Stimulated activated CD4-positive, alpha-beta T cell treated with anti-CD3 and anti-CD28 coated beads, Interleukin-1b, Interleukin-23, amount 100 ng/mL, for 1 hour (primary cell): ENCODE measurements at places on chromosomes 4 and X.

- DNase-seq = no peak
Observed at GRCh38 chr4:81314196-81314896, 99.3 kb upstream of the PRKG2 start.

DNA sequence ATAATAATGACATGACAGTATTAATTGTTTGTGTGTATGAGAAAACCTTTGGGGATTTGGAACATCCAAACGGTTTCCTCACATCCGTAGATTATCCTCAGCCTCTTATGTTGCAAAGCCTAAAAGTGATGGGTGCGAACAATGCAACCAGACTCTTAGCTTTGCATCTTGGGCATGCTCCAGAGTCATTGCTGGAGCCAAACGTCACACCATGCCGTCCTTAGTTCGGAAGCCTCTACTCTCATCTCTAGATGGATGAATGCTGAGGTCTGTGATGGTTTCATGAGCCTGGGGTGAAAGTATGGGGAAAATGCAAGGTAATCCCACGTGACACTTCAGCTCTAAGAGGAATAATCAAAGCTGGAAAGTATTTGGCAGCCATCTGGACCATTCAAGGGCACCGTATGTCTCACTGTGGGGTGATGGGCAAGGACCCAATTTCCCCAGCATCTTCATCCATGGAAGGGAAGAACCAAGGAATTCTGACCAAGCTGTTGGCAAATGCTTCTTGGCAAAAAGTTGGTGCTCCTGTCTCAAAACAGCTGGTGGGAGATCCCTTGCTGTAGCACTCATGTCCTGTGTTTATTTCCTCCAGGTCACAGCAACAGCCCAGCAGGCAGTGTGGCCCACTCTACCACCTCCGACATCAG is 6.3 kb upstream of the RTL5 start:
- DNase-seq = no peak

GRCh38 chr4:1711571-1712215 is 426 bp downstream of the SLBP start:
- DNase-seq = no peak

DNA sequence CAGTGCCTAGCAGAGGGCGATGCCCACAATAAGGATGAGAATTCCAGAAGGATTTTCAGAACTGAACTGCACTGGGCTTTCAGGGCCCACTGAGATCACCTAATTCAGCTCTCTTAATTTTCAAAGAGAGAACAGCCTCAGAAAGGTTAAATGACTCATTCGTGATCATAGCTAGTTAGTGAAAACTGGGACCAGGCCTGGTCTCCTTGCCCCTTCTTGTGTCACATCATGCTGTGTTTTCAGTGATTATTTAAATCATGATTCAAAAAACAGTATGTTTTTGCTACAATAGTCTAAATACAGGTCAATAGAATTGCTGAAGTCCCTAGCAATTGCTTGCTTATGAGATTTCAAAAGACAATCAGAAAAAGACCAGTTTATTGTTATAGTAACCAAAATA is 136.4 kb upstream of the PLAC1 start:
- DNase-seq = no peak

DNA sequence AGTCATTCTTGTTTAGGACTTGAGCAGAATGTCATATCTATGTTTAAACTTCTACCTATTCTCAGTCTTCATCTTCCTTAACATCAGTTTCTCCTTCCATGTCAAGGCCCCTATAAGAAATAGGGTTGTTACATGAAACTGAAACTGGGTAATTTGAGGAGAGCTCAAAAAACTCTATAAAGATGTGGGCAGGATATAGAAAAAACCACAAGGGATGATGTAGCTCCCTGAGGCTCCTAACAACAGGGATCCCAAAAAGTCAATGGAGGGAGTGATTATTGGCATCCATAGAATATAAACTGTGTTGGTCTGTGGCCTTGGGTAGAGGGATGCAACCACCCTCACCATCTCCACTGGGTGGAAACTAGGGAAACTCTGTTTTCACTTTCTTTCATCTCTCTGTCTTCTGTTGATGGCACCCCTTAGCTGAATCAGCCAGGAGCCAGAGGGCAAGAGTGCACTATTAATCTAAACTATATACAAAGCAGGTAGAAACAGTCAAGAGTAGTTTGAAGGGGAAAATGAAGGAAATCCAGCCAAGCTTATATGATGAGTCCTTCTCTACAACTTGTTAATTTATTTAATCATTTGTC is 27.6 kb downstream of the C4orf54 start:
- no peak for DNase-seq

- no peak for DNase-seq
Observed at GRCh38 chrX:13091111-13091765, 46.8 kb upstream of the FAM9C start.

- no peak for DNase-seq
Observed at GRCh38 chr4:75302648-75303047, 211.6 kb downstream of the RCHY1 start.

- no peak for DNase-seq
Observed at GRCh38 chrX:14344172-14344940, 185.0 kb upstream of the GLRA2 start.

DNA sequence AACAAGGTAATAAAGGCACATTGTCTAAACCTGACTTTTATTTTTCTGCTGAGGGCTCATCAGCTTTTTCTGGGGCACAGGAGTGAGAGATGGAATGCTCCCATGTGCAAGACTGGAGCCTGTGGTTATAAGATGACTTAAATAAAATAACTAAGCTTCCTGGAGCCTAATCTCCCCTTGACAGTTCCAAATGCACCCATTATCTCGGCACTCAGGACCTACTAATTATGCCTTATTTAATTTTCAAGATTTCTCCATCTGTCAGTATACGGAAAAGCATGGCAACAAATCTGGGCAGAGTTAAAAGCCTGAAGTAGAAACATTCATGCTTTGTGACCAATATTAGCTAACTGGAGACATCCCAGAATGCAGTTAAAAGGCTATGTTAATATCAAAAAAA is 416.7 kb upstream of the TEX13C start:
- no peak for DNase-seq

DNA sequence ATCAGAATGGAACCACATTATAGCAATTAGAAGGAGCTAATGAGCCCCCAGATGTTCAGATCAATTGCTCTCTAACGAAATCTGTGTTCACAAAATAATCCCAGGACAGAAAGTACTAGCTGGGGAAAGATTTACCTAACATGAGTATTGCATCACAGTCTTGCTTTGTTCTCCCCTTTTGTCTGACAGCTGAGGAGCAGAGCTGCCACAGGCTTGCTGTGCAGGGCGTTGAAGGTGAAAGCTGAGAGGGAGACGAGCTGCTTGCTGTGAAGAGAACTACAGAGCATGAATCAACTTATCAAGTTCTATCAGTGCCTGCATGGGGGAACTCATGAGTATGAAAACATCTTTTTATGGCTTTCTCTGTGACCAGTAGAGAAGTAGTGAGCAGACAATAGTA is 441.2 kb downstream of the CENPC start:
- DNase-seq = no peak

- no peak for DNase-seq
Observed at GRCh38 chr4:24831637-24832036, 36.3 kb downstream of the SOD3 start.

- no peak for DNase-seq
Observed at GRCh38 chr4:48472794-48473193, 10.3 kb upstream of the SLC10A4 start.

- DNase-seq = no peak
Observed at GRCh38 chr4:184721254-184721653, 12.6 kb downstream of the CENPU start.

GRCh38 chrX:149643496-149643895 is 11.9 kb upstream of the TMEM185A start:
- DNase-seq = no peak

GRCh38 chrX:19649226-19649995 is 134.1 kb upstream of the MAP3K15 start:
- DNase-seq = no peak

- DNase-seq = no peak
Observed at GRCh38 chrX:103418811-103419340, 42.5 kb downstream of the BEX3 start.

DNA sequence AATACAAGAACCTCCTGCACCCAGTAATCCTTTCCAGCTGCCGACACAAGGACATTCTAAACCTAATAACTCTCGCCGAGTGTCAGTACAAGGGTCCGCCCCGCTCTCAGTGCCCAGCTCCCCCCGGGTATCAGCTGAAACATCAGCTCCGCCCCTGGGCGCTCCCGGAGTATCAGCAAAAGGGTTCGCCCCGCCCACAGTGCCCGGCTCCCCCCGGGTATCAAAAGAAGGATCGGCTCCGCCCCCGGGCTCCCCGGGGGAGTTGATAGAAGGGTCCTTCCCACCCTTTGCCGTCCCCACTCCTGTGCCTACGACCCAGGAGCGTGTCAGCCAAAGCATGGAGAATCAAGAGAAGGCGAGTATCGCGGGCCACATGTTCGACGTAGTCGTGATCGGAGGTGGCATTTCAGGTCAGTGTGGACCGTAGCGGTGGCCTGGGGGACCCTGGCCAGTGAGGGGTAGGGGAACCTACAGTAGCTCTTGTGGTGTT is at the start of gene MAOA:
Gene MAOA, plus strand, starts transcription at position 295 of the 490 bp plus-strand sequence. Its CDS starts 43 bp downstream, at position 338.
- DNase-seq = no peak

DNA sequence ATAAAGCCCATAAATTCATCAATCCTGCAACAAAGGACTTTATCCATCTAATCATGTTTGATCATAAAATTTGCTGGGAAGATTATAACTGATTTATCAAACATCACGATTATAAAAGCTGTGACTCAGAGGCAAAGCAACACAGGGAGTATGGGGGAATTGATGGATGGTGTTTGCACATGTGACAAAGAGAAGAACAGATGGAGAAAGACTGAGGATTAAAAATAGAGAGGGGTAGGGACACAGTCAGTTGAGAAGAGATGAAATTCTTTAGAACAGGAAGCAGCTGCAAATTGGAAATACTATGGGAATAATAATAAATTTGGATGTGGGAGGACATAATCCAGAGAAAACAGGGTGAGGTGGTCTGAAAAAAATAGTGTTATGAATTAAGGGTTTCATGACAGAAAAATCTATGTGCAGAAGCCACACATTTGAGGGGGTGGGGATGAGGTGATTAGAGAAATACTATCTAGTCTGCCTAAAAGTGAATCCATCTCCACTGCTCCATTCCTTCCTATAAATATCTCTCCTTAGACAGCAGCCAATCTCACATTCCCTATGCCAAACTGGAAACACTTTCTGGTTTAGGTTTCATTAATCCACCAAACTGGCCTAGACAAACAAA is 6.2 kb downstream of the PRR32 start:
- DNase-seq = no peak

GRCh38 chr4:53000560-53000959 is 138.4 kb downstream of the RASL11B start:
- DNase-seq = no peak
